ENCODE measurements at places on chromosomes 7 and 10.
A peak's percentile ranks its signal among the peaks of the same experiment; 100 is the strongest.

DNA sequence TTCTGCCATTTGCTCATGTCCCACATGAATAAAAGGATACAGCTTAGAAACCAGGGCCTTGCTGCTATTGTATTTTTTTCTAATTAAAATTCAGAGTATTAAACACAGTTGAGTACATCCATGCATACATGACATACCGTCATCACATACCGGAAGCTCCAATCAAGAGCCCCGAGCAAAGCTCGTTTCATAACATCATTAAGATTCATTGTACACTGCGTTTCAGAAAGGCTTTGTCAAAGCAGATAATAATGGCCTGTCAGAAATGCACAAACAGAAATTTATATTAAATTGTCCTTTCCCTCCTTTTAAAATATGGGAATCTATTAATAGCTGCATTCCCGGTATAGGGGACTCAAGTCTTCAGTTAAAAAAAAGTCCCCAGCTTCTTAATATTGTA, 103.4 kb downstream of the PRTFDC1 start:
- no peak for DNase-seq

DNA sequence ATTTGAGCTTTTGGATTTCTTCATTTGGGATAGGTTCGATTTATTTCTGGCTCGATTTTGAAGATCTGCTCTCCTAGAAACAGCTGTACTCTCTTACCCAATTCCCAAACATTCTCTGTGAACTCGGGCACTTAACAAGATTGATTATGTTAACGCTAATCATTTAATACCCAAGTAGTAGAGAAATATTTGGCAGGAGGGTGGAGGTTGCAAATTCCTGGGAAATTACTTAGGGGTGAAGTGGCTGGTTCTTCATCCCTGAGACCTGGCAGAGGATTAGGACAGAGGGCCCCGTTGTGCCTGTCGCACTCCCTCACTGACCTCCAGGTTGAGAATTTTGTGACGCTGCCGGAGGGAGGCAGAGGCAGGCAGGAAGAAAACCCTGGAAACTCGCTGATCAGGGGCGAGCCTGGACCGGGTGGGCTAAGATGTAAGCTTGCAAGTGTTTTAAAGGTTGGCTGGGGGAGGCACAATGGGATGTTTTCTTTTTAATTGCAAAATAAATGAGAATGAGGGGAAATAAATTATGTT, 182.6 kb downstream of the TCF7L2 start:
- DNase-seq = no peak

- no peak for DNase-seq
These were observed 2.9 kb upstream of the ZNF33A start for GRCh38 chr10:38007551-38007950.

DNA sequence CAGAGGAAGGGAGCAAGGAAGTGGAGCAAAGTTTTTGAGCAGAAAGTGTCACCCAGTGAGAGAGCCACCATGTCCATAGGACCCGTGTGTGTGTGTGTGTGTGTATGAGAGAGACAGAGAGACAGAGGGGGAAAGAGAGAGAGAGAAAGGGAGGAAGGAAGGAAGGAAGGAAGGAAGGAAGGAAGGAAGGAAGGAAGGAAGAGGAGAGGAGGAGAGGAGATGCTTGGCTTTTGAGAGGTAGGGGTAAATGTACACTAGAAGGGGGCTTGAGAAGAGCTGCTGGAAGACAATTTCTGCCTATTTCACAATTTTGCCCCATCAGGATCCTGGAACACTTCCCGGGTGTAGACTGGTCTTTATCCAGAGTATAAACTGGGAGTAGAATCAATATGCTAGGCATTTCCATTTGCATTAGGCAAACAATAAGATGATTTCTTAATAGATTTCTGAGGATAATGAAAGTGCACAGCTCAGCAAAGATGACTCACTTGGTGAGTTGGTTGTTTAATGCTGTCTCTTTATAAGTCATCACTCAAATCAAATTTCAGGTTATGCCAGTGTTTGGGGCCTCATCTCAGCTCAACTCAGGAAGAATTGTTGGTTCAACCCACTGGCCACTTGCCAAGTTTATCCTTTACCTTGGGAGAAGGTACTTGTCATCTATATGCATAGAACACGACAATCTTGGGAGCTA, 70.0 kb upstream of the FAM13C start:
- DNase-seq = no peak

GRCh38 chr10:7944215-7944480, 110.3 kb upstream of the GATA3 start:
- peak; percentile 0 for DNase-seq

DNA sequence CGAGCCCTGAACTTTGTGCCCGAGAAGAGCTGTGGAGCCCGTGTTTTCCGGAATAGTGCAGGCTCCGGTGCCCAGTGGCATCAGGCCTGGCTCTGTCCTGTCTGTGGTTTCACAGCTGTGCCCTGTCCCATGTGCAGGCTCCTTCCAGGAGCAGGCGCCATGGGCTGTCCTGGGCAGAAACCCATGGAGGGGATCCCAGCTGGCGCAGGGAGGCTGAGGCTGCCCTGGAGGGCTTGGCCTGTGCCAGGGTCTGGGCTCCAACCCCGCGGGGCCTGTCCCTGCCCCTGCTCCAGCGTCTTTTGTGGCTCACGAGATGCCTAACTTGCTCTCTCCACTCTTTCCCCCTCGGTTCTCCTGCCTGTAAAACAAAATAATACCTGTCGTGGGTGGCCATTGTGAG, 23.3 kb upstream of the CRHR2 start:
- no peak for DNase-seq

- DNase-seq = no peak
These were observed 129.7 kb downstream of the PLCE1 start for GRCh38 chr10:94123258-94123995.

- peak; percentile 76 for DNase-seq
These were observed 121.3 kb upstream of the WIPF3 start for GRCh38 chr7:29684787-29685650.

Measured in DMS 273 treated with DMSO at 0.1 percent for 48 hours (cell line).